NCI-H2171 treated with DMSO at 0.1 percent for 48 hours (cell line): ENCODE measurements at places on chromosomes 5 and 9.

GRCh38 chr5:55671975-55672374 lies 40.1 kb downstream of the SLC38A9 start:
- DNase-seq: no peak

- DNase-seq: no peak
Measured at GRCh38 chr5:137122075-137122474, 377.1 kb downstream of the SPOCK1 start.

DNA sequence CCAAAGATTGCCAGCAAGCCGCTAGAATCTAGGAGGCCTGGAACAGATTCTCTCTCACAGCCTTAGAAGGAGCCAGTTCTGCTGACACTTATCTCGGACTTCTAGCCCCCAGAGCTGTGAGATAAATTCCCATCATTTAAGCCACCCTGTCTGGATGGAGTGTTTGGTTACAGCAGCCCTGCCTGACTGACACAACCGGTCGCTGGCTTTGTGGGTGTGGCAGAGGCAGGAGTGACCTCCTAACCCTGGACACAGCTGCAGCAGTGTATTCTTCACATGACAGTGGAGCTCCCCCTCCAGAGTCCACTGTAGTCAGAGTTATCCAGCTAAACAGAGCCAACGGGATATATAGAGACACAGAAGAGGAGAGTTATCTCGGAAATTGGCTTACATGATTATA lies 21.2 kb upstream of the IL17B start:
- DNase-seq: no peak

- no peak for DNase-seq
Measured at GRCh38 chr5:141529002-141529401, 40.1 kb downstream of the PCDHGC5 start.

DNA sequence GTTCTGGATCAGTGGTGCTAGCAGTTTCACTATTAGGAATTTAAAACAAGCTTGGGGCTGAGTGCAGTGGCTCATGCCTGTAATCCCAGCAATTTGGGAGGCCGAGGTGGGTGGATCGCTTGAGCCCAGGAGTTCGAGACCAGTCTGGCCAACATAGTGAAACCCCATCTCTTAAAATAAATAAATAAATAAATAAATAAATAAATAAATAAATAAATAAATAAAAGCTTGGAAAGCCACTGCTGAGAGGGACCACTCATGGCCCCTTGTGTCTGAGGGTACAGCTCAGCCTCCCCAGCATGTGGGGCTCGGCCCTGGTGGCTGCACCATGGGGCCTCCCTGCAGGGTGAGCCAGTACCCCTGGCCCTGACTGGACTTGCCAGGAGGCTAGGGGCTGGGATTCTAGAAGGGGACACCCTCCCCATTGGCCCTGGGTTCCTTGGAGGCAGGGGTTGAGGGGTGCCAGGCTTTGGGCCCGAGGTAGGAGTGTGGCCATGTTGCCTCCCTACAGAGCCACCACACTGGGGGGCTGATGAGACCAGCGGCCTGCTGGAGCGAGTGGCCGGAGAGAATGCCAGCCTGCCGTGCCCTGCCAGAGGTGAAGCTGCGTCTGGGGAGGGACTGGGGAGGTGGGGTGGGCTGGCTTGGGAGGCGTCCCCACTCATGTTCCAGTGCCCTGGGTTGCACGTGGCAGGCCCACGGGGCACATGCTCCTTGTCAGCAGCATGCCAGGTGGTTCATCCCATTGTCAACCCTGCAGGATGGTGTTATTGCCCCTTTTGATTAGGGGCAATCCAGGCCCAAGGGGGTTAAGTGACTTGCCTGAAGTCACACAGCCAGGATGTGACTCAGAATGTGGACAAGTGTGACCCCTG lies 76.5 kb downstream of the HMCN2 start:
- no peak for DNase-seq

DNA sequence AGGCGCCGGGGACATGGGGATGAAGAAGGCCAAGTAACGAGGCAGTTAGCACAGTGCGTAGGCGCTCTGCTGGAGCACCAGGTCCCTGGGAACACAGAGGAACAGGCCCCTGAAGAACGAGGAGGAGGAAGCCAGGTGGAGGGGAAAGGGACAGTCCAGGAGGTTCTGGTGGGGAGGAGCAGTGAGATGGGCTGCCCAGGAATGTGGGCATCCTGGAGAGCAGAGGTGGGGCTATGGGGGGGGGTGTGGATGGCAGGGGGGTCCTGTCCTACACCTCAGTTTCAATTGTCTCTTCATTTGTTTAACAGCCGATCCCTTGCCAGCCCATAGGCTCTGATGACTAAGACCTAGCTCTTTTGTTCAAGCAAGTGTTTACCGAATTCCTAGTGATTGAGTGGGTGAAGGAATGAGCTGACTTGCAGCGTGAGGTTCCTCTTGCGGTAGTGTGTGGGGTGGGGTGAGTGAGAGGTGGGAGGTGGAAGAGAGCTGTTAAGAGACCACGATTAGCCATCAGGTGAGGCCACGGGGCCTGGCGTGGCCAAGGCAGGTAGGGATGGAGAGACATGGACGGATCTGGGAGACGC lies 8.4 kb upstream of the PHYHD1 start:
- no peak for DNase-seq

DNA sequence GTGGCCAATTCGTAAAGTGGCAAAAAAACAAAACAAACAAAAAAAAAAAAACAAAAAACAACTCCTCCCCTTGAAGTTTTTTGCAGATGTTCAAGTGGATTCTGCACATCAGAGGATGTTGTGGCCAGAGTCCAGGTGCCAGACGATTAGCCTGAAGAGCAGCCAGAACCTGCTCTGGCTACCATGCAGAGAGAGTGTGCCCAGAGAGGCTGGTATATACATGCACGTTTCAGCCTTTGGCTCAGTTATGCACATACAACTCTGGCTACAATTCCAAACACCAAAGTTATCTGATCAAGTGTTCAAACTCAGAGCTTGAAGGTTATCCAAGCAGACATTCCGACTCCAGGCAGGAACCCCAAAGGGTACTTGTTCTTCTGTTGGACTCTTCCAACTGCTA lies 34.7 kb downstream of the GGTA1 start:
- DNase-seq: no peak

- DNase-seq: no peak
Measured at GRCh38 chr5:117149312-117149711, 574.7 kb upstream of the SEMA6A start.

GRCh38 chr9:113538701-113539430 lies 75.3 kb downstream of the RGS3 start:
- DNase-seq: no peak

- DNase-seq: no peak
Measured at GRCh38 chr5:163867324-163867723, 361.9 kb downstream of the MAT2B start.

- DNase-seq: no peak
Measured at GRCh38 chr5:143208781-143209510, 194.5 kb downstream of the NR3C1 start.

GRCh38 chr5:17061973-17062470 lies 125.9 kb upstream of the MYO10 start:
- no peak for DNase-seq

DNA sequence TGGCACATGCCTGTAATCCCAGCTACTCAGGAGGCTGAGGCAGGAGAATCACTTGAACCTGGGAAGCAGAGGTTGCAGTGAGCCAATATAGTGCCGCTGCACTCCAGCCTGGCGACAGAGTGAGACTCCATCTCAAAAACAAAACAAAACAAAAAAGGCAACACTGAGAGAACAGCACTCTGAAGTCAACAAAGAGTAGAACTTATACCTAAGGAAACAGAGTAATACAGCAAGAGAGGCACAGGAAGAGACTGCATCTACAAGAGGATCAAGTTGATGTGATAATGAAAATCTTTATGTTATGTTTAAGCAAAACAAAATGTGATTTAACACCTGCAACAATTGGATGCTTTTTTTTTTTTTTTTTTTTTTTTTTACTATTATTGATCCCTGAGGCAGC lies 33.1 kb downstream of the FYB1 start:
- no peak for DNase-seq

DNA sequence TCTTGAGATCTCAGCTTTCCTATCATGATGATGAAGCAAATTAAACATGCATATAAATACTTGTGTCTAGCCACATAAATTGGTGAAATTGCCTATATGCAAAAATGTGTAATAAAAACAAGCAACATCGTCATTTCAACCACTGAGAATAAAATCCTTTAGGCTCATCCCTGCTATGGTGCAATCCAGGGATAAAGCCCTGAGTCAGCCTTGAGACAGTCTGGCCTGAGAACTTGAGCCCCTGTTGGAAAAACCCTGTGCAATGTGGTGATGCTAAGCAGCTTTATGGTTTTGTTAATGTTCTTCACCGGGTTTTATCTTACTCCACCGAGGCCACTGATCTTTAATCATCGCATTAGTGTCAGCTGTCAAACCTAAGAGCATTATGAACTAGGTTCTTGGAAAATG lies 170.5 kb downstream of the DCP2 start:
- no peak for DNase-seq

DNA sequence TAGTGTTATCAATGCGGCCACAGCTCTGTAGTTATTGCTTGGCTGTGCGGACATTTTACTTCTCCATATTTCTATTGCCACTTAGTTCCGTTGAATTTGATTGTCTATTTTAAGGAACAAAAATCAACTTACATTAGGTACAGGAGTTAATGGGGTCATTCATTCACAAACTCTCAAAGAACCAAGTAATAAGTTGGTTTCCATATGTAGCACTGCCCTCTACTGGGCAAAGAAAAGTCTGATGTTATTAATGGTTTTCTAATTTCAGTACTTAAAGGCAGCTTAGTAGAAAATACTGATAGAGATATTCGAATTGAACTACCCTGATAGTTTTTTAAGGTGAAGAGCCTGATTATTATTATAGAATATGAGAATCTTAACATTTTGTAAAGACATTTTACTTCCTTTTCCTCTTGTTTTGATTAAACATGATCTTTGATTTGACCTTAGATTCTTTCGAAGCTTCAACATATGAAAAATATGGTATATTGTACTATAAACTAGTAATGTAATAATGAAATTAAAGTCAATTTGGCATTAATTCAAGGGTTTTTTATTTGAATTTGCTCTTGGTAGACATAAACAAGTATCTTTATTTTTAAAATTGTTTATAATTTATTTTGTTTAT lies 119.5 kb upstream of the CTNND2 start:
- peak; percentile 69 for DNase-seq

DNA sequence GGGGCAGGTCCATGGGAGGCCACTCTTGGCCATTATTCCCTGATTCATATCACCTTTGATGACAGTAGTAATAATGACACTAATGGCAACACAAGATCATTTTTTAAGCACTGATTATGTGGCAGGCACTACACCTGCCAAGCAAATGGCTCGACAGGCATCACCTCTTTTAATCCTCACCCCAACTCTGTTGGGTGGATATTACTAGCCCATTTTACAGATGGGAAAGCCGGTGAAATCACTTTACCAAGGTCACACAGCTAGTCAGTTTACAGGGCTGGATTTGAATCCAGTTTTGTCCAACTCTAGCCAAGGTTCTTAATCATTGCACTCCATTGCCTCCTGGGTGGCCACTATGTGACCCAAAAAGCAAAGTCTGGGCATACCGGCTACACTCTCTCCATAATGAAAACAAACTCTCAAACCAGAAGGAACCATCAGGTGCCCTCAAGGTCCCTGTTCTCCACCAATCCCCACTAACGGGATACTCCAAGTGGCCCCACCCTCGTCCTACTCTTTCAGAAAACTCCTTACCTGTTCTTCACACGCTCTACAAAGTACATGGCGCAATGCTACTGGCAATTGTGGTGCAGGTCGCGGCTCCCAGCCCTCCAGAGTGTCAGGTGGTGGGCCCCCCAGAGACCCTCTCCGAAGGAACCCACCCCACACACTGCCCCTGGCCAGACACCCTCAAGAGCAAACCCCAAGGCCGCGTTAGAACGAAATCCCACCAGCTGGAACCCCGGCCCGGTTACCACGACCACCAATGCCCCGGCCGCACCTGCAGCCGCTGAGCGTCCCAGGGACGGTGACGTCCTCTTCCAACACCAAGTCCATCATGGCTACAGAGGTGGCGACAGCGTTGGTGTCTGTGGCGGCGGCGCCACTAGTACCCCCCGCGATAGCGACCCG lies 572 bp downstream of the CDK5RAP2 start:
- peak; percentile 65 for DNase-seq

DNA sequence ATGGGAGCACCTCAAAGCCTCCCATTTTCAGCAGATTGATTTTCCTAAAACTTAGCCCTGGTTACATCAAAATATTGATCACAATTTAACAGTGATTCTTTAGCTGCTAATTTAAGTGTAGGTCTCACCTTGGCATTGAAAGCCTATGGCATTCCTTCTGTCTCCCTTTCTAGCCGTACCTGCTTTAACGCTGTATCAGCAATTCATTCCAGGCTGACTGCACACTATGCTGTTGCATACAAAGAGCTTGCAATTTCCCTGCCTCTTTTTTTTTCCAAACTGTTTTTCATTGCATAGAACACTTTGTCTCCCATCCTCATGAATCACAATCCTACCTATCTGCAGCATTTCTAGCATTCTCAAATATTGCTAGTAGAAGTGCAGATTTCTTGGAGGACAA lies 8.9 kb upstream of the AMACR start:
- no peak for DNase-seq

- no peak for DNase-seq
Measured at GRCh38 chr5:54514841-54515432, 2.6 kb upstream of the SNX18 start.

- no peak for DNase-seq
Measured at GRCh38 chr9:98551511-98552286, 157.0 kb downstream of the GABBR2 start.

- DNase-seq: no peak
Measured at GRCh38 chr5:123170816-123171215, 81.8 kb downstream of the PRDM6 start.

GRCh38 chr5:1443171-1443570 lies 2.1 kb downstream of the SLC6A3 start:
- no peak for DNase-seq

DNA sequence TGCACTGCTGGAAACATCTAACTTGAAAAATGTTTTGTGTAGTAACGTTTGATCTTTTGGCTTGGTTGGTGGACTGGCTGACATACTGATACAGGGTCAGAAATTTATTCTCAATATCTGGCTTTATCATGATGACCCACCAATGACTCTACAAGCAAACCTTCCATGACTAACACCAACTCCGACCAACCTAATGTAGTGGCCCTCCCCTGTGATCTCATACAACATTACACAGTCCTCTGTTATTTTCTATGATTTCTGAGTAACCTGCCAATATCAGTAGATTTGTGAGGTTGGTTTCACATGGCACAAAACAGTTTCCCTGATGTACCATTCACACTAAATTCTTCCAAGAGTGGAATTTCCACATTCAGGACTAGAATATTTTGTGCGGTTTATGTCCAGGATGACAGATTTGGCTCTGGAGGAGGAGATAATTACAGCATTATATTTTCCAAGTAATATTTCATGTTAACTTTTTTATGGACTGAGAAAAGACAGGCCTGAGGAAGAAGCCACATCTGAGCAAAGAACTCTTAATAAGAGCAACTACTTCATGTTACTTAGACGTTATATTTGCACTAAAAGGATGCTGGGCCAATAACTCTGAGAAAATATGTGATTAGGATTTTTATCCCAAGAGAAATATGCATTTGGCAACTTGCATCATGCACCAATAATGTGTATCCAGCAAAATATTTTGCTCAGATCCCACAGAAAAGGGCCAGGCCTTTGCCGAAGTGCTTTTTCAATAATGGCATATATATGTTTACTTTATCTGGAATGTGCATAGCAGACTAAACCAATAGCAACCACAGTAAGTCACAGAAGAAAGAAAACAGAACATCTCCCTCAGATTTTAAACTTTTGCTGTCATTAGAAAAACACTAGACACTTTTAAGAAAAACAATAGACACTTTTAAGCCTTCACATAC lies 273.4 kb downstream of the KCNN2 start:
- no peak for DNase-seq

- no peak for DNase-seq
Measured at GRCh38 chr9:79609468-79610018, 37.8 kb downstream of the TLE4 start.

- DNase-seq: peak; percentile 16
Measured at GRCh38 chr9:22469928-22470544, 23.4 kb downstream of the DMRTA1 start.
